Memory B cell (primary cell): ENCODE measurements at places on chromosomes 13 and 19.

- DNase-seq = no peak
Observed at GRCh38 chr19:3225677-3226093, 1.2 kb downstream of the CELF5 start.

GRCh38 chr19:45616704-45617017 is 14.6 kb upstream of the GPR4 start:
- no peak for DNase-seq

DNA sequence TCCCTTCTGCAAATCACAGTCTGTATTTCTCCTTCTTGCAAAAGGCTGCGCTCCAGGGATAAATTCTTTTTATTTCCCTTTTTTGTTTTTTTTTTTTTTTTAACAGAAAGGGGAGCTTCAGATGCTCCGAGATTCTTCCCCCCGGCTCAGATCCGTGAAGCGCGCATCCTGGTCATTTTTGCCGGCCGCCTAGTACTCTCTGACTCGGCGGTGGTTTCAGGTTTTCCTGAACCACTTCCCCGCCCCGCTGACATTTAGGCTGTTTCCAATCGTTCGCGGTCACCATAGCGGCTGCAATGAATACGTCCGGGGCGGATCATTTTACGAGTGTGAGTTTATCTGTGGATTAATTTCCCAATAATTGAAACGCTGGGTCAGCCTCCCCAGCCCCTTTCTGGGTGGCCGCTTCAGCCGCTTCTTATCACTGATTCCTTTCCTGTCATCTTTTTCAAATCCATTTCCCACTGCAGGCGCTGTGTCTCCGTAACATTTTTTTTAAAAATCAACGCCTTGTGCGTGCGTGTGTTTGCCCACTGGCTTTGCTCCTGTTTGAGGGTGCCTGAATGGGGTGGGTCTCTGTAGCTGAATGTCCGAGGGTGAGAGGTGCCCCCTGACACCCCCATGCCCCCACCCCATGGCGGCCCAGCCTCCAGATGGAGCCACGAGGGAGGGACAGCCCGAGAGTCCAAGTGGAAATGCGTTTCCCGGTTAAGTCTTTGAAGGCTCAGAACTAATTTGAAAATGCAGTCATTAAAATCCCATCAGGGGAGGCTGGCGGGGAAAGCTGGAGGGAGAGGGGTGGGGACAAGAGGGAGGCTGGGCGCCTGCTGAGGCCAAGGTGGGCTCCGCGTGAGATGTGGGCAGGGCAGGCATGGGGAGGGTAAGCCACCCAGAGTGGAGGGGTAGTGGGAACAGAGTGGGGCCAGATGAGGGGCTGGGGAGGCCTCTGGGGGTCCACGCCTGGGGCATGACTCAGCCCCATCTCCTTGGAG is 10.6 kb downstream of the ONECUT3 start:
- no peak for DNase-seq

DNA sequence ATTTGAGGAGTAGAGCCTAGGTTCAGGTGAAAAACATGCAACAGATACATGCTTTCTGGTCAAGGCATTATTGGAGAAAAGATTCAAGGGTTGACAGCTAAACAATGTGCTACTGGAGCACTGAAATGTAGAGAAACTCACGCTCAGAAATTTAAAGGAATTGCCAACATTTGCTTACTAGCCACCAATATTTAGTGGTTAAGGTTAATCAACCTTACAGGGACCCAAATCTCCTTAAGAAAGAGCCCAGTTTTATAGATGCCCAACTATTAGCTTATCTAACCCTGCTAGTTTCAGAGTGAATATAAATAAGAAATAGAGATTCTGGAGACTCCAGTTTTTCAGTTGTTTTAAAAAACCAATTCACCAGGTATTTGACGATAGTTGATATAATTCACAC is 203.6 kb downstream of the DACH1 start:
- no peak for DNase-seq

DNA sequence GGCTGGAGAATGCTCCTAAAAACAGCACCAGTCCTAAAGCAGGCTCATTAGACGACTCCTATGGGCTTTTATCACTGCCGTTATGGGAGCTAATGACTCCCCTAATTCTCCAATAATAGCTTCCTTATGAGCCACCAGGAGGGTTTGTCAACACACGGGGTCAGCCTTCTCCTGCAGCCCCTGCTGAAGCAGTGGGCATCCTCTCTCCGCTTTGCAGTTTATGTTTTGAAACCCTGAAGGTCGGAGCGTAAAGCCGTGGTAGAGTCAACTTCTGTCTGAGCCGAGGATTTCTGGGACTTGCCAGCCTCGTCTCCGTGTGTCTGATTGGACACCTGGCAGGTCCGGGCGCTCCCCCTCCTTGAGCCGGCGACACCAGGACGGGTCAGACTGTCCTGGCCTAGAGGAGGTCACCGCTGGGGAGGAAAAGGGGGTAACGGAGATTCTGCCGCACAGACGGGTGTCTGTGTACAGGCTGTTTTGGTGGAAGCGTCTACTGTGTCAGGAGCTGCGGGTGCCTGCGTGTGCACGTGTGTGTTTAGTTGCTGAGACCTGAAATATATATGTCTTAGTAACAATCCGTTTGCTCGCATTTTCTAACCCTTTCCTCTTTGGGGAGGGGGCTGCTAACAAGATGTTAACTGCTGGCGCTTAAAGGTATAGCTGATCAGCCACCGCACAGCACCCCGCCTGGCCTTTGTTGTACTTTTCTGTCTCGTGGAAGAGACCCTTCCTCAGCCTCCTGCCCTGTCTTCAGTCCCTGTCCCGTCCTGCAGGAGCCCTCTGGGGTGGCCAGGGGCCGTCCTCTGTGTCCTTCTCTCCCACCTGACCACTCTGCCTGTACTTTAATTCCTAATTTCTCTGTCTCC is 1.9 kb downstream of the KDM4B start:
- no peak for DNase-seq

DNA sequence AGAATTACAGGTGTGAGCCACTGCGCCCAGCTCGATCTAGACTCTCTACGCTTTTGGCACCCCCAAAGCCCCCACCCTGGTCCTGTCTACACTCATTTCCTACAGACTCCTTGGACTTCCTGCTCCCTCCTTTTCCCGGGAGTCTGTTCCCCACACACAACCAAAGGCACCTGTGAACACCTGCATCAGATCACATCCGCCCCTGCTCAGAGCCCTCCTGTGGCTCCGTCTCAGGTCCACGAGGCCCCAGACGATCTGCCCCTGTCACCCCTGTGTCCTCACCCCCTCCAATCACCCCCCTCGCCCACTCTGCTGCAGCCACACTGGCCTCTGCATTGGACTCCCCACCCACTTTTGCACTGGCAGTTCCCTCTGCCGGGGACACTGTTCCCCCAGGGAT is 12.4 kb upstream of the PAK4 start:
- no peak for DNase-seq

- no peak for DNase-seq
Observed at GRCh38 chr13:73857106-73857505, 277.1 kb downstream of the KLF12 start.

DNA sequence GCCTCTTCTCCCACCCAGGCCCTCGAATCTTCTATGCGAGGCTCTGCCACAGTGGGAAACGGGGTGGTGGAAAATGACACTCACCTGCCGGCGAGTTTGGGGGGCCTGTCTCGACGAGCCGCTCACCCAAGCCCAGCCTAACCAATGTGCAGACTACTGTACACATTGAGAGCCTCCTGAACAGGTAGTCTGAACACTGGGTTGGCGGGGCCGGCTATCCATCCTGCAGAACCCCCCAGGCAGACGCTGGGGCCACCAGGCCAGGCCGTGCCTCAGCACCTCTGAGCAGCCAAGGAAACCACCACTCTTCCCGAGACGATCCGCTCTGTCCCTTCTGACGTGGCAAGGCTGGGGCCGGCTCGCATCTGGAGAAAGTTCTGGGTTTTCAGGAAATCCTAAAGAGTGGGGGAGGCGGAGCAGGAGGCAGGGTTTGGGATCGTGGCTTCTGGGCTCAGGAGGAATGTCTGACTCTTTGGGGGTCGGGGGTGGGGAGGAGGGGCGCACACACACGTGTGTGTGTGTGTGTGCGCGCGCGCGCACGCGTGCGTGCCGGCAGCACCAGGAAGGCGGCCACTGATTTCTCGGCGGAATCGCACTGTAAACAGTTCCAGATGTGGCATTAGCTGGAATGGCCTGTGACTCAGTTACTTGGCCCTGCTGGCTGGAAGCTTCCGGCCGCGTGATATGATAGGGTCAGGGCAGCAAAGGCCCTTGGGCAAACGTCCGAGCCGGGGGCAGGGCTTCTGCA is 18.5 kb downstream of the TMED1 start:
- no peak for DNase-seq

DNA sequence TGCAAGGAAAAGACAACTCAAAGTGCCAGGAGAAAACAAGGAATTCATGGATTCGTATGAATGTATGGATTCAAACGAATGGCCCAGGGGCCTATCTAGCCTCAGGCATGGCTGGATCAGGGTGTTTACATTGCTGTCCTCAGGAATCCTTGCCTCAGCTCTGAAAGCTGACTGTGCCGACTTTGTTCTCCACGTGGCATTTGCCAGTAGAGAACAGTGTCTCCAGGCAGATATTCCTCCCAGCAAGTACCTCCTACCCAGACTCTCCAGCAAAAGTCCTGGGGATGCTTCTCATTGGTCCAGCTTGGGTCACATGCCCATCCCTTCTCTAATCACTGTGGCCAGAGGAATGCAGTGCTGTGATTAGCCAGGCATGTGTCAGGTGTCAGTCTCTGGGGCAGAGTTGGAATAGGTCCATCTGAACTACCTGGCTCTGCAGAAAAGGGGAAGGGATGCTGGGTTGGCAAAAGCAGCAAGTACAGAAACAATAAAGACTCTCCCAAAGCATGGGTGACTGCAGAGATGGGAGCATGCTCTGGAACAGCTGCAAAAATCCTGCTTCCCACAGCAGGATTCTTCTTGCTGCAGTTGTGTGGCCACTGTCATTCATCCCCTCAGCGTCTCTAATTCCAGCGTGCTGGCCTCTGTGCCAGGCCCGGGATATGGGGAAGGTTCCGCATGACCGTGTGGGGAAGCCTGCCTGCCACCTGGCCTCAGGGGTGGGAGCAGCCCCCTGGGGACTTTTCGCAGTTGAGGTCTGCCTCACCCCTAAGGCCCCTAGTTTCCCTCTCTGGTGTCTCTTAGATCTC is 30.0 kb downstream of the CCNE1 start:
- DNase-seq = no peak

- DNase-seq = no peak
Observed at GRCh38 chr19:9909251-9909650, 27.1 kb downstream of the OLFM2 start.

- DNase-seq = no peak
Observed at GRCh38 chr19:20479483-20479882, 86.1 kb downstream of the ZNF737 start.

DNA sequence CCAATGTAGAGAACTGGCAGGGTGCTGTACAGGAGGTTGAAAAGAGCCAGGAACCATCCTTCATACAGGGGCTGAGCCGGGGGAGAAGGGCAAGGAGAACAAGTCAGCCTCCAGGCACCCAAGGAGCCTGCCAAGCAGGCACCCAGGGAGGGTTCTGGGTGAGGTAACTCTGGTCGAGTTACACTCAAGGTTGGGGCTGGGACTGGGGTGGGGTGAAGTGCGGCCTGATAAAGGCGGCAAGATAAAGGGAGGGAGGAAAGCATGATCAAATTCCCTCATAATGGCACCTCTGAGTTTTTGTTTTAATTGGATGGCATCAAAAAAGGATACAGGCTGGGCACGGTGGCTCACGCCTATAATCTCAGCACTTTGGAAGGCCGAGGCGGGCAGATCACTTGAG is 25.0 kb downstream of the ATP8B3 start:
- no peak for DNase-seq

- no peak for DNase-seq
Observed at GRCh38 chr13:24178847-24179485, 18.4 kb downstream of the SPATA13 start.

GRCh38 chr13:71964491-71965100 is 97.6 kb upstream of the DACH1 start:
- DNase-seq = no peak

GRCh38 chr19:9934132-9934950 is 2.0 kb downstream of the OLFM2 start:
- peak; percentile 85 for DNase-seq

- DNase-seq = no peak
Observed at GRCh38 chr19:39419003-39419402, 6.5 kb downstream of the PLEKHG2 start.

GRCh38 chr19:7170983-7171382 is 101.5 kb downstream of the ZNF557 start:
- no peak for DNase-seq

DNA sequence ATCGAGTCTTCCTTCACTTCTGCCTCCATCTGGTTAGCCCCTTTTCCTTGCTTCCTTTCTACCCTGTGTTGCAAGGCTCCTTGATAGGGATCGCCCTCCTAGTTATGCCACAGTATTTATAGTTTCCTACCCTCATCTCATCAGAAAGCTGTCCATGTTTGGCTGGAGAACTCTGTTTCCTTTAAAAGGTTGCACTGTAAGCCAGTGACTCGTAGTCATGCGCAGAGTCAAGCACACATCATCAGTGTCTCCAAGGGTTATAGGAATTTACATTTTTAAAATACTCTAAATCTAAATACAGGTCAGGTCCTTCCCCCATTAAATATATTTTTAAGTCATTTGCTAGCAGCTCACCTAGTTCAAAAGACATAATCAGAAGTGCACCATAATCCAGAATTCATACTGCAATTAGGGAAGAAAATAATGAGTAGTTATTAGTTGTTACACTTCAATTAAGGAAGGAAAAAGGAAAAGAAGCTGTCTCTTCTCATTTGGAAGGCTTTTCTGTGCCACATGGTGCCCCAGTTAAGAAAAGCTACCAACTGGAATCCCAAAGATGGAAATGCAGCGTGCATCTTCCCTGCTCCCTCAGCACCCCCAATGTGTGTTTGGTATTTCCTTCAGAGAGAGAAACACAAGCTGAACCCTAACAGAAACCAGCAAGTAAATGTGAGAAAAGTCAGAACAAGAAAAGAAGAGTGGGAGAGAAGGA is 81.0 kb downstream of the GPR12 start:
- DNase-seq = no peak

- no peak for DNase-seq
Observed at GRCh38 chr13:41470196-41470595, 12.8 kb downstream of the RGCC start.

GRCh38 chr13:74886502-74886901 is 595.5 kb downstream of the TBC1D4 start:
- DNase-seq = no peak

DNA sequence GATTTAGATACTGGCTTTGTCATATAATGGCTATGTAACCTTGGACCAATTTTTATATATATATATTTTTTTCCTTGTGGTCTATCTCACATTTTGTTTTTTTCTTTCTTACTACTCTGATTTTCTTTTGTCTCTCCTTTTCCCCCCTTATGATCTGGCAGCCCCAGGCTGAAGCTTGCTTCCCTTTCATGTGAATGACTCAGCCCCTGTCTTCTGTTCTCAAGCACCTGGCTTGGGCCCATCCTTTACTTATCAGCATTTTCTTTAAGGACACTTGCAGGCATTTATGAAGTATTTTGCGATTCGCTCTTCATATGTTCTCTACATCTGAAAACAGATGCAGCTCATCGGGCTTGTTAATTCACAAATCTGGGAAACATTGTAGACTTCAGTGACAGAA is 163.6 kb downstream of the SPRY2 start:
- no peak for DNase-seq
